Smooth muscle cell of bladder (primary cell): ENCODE measurements at places on chromosomes 2 and 18. TPM values are rescaled to one million over a fixed set of nuclear protein-coding genes. Genes with fewer than 3 reads are reported as not detected.

Gene CRYGC
- total RNA-seq: not detected in 2 replicates

Gene ANKRD53
- 0.14 and 0.37 TPM in 2 replicates for total RNA-seq

Gene NYAP2
- total RNA-seq: under 0.01 TPM in 1 of 2 replicates, not detected in the other

Gene FOXI3
- total RNA-seq: not detected in 2 replicates

Gene LDLRAD4
- total RNA-seq: 0.71 and 3.1 TPM in 2 replicates

Gene KIF3C
- 6.0 and 7.0 TPM in 2 replicates for total RNA-seq

Gene FEV
- total RNA-seq: not detected in 2 replicates

Gene CXXC1
- 40.5 and 47.1 TPM in 2 replicates for total RNA-seq

Gene EPHA4
- total RNA-seq: 26.7 and 39.5 TPM in 2 replicates

Gene BCL11A
- 0.14 TPM in 1 of 2 replicates, not detected in the other for total RNA-seq

Gene IL36G
- not detected in 2 replicates for total RNA-seq

Gene CCDC150
- 1.9 and 3.3 TPM in 2 replicates for total RNA-seq

Gene SPIRE1
- 15.8 and 24.6 TPM in 2 replicates for total RNA-seq

Gene ITGA4
- total RNA-seq: 18.3 and 41.4 TPM in 2 replicates

Gene TGFBRAP1
- total RNA-seq: 11.5 and 12.9 TPM in 2 replicates

Gene LRRC30
- total RNA-seq: not detected in 2 replicates
